Heart left ventricle (tissue), 16 donors: ENCODE measurements at places on chromosomes 7 and 10.

DNA sequence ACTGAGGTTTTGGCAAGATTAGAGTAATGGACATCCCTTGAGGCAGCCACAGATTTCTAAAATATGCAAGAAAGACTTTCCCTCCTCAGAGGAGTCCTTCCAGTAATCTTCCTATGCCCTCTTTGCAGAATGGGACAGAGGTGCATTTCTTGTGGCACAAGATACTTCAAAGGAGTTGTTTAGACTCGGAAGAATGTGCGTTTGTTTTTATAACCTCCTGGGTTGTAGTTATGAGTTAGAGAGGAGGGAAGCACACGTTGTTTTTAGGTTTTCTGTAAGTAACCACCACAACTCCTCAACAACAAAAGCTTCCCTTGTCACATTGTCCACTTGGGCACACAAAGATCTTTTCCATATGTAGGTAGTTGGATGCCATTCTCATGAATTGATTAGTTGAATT, 78.1 kb upstream of the GLI3 start:
- no peak for DNase-seq

DNA sequence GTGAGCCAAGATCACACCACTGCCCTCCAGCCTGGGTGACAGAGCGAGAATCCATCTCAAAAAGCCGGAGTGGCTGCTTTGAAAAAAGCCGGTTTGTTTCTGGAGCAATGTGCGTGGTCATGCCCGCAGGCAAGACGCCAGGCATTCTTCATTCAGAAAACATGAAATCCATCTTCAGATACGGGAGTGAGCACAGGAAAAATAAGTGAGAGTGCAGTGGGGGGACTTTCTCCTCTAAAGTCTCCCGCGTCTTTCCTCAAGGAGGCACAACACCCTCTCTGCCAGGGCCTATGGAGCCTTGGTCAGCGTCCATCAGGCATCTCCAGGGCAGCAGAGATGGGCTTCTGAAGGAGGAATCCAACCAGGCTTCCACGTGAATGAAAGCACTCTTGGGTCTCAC, 62.3 kb upstream of the DGKI start:
- no peak for DNase-seq

DNA sequence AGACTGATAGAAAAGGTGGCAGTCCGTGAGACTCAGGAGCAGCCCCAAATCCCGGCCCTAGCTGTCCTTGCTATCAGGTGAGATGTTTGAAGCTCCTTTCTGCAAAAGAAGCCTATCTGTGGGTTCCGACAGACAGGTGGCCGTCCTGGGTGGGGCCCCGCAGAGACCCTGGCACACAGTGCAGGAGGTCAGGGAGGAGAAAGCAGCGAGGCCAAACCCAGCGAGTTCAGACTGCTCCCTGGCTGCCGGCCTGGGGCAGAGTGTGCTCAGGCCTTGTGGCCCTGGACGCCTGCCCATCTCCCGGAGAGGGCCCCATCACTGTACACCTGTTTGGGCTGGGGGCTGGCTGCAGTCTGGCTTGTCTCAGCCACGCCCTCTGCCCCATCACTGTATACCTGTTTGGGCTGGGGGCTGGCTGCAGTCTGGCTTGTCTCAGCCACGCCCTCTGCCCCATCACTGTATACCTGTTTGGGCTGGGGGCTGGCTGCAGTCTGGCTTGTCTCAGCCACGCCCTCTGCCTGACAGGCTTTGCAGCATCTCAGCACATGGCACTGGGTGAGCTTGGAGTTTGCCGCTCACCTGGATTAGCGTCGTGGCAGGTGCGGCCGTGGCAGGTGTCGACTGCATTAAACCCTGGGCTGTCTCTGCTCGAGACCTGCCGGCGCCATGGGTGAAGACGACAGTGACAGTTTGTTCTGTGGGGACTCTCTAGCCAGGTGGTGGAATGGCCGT, 11.8 kb upstream of the PRKAR1B start:
- peak; percentile 72 for DNase-seq

- DNase-seq = no peak
These were observed 96.6 kb upstream of the NMT2 start for GRCh38 chr10:15265056-15265455.

GRCh38 chr10:51527522-51528219, 171.7 kb downstream of the CSTF2T start:
- no peak for DNase-seq

DNA sequence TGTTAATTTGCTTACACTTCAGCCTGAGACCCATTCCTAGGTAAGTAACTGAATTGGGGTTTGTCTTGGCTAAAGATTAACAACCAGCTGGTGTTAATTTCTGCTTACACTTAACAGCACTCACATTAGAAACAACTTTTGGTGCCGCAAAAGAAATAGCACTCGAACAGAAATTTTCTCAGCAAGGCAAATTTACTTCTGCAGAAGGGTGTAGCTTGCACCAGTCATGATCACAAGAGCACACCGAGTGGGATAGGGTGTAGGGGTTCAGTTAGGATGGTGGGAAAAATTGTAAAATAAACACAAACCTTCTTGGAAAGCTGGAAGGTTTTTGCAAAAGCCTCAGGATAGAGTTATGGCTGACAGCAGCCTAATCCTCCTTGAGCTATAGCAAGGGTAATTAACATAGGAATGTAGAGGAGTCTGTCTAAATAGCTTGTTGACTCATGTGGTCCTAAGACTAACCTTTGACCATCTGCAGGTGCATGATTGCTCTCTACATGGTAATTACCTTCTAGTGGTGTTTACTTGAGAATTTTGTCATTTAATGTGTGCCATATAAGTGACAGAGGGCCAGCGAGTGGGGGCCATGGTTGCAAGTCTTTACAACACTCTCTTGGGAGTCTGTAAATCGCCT, 67.8 kb upstream of the CDK13 start:
- DNase-seq = no peak

GRCh38 chr10:87691506-87692070, 31.9 kb downstream of the PAPSS2 start:
- no peak for DNase-seq

GRCh38 chr10:63099734-63100133, 33.4 kb upstream of the NRBF2 start:
- DNase-seq = no peak

DNA sequence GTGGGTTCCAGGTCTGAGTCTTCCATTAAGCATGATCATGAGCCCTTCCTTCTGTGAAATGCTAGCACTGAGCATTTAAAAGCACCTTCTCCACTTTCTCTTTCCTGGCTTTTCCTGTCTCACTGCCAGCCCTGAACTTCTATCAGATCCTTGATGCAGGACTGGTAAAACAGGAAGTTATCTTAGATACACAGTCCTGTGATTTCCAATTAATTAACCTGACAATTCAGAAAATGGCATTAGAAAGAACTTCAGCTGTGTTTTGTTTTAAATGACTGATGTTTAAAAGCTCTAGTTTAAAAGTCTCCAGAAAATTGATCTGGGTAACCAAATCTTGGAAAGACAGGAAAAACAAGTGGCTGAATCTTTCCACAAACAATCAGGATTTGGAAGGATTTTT, 79.0 kb upstream of the MACROH2A2 start:
- no peak for DNase-seq

DNA sequence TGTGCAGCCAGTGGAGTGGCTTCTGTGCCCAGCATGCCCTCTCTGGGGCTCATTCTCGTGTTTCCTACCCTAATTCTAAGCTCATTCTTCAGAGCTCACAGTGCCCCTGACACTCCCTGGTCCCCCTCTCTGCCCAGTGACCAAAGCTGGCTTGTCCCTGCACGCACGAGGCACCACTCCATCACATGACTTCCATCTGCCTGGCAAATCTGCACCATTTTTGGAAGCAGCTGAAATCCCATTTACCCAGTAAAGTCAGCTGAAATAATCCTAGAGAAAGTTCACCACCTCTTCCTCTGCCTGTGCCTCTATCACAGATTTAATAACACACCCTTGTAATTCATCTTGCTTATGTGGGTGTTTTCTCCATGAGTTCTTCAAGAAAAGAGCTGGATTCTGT, 616.9 kb downstream of the PTPRN2 start:
- DNase-seq = peak; percentile 15

GRCh38 chr7:158492367-158492764, 95.3 kb downstream of the PTPRN2 start:
- no peak for DNase-seq

DNA sequence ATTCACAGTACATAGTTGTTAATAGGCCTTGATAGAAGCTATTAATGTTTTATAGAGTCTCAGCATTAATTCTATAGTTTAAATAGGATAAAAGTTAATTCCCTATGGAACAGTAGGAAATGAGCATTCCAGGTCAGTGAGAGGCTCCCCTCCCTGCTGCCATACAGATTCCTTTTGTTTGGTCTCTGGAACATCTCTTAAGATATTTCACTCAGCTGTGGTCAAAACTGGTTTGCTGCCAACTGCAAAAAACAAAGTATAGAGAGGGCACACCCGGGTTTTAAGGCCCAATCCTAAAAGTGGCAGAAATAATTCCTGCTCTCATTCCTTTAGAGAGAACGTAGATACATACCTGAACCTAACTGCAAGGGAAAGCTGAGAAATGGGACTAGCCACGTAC, 51.3 kb downstream of the MDFIC start:
- DNase-seq = no peak

DNA sequence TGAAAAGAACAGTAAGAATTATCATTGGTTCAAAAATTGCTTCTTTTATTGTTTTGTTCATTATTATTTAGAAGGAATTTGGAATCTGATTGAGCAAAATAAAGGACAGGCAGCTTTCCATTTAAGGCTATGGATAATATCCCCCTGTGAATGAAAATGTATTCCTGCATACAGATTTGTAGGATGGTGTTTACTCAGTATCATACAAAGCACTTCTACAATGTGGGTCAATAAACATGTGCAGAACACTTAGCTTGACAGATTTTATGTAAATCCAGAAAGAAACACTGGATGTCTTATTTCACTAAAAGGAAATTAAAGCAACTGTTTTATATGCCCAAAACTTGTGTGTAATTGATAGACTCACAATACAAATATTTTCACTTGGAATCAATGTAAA, 189.7 kb downstream of the THSD7A start:
- DNase-seq = no peak

- no peak for DNase-seq
These were observed 20.0 kb downstream of the THNSL1 start for GRCh38 chr10:25036381-25036780.

GRCh38 chr10:12969951-12970350, 31.6 kb downstream of the CCDC3 start:
- DNase-seq = no peak

GRCh38 chr10:121138112-121138860, 287.1 kb downstream of the WDR11 start:
- no peak for DNase-seq

DNA sequence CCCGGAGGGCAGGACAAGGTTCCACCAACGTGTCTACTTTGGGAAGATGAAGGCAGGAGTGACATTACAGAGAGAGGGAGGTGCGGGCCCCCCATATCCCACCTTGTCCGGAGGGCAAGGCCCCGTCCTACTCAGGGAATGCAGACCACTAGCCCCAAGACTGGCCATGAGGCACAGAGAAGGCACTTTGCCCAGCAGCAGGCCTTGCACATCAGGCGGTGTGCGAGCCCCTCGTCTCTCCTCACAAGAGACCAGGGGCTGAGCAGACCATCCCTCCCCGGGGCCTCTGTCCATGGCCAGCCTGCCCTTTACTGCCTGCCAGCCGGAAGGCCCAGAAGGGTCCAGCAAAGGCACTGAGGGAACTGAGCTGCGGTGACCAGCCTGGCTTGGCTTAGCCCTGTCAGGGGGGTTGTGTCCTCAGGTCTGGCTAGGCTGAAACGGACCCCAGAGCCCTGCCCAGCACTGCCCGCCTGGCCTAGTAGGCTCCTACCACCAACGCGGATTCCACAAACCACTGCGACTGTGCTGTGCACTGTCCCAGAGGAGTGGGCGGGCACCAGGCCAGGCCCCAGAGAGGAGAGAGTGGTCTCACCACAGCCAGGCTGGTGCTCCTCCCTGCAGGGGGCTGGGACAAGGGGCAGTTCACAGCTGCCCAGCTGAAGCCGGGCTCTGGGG, 16.7 kb downstream of the CAMK2B start:
- no peak for DNase-seq

DNA sequence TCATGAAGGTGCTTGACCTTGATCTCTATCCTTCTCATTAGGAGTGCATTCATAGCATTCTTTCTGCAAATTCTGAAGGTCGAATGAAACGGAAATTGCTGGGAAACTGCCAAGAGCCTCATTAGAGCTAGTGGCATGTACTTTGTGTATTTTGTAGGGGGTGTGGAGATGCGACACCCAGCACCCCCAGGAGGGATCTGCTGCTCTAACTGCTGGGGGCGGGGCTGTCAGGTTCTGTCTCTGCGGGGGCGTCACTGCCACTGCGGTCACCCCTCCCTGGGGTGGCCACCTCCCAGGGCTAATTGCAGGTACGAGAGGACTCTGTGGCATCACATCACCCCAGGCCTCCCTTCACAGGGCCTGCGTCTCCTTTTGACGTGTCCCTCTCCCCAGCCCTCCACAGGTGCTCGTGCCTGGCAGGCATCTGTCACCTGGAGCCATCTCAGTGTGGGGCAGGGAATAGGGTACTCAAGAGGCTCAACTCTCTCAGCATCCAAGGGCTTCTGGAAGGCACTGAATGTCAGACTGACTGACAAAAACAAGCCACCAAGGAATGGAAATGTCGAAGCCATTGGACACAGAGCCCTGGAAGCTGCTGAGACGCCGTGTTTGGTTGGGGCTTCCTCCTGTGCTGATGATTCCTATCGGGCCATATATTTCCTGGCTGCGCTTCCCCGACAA, 151.1 kb downstream of the ACTR3B start:
- DNase-seq = no peak

GRCh38 chr7:77950548-77950947, 152.0 kb downstream of the PHTF2 start:
- DNase-seq = no peak

DNA sequence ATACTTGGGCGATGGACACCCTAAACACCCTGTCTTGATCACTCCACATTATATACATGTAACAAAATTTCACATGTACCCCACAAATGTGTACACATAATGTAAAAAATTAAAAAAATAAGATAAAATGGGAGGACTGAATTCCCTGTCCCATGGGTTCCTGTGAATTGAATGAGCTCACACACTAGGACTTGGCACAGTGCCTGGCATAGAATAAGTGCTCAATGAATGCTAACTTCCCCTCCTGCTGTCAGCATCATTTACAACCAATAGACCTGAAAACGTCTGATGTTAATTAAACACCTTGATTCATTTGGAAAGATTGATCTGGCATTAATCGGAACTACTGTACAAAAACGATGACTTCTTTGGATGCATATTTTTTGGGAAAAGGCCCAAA, 117.3 kb upstream of the ZNF438 start:
- DNase-seq = no peak

GRCh38 chr10:129078346-129078745, 388.7 kb upstream of the MGMT start:
- no peak for DNase-seq

- no peak for DNase-seq
These were observed 309.0 kb upstream of the IMMP2L start for GRCh38 chr7:111871283-111871682.

DNA sequence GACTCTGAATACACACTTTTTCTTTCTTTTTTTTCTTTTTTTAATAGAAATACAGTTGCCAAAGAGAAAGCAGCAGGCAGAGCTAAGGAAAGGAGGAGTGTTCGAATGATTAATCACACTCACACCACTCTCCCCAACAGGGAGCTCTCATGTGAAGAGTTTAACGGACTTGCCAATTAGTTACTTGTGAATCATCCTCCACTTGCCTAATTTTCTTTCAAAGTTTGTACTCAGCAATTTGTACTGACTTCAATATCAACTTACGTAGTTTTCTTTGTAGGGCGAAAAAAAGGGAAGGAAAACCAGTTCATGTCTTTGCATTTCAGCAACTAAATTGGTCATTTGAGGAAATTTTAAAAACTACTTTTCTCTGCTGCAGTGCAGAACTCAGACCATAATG, 109.2 kb downstream of the PIP4K2A start:
- no peak for DNase-seq
